Left lung (tissue), 14 donors: ENCODE measurements at places on chromosomes 4 and X. TPM values are rescaled to one million over a fixed set of nuclear protein-coding genes. Genes with fewer than 3 reads are reported as not detected.

DNA sequence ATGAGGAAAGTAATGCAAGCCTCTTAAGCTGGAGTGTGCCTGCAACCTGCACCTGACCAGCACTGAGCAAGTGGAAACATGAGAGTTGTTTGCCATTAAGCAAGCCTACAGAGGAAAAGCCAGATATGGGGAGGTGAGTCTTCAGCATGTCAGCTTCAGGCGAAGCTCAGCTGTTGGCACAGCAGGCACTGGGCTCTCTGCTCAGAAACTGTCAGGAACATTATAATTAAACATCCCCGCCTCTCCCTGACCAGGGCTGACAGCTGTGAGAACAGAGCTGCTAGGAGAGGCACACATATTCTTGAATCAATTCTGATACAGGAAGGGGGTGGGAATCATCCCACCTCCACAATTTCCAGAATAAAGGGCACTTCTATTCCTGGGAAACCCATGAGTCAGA lies 19.0 kb upstream of the DCX start:
- no peak overlapping the region for H3K4me3 ChIP-seq
- H3K4me1 ChIP-seq = no peaks in the 10 kb centered on the region
- no peaks in the 10 kb centered on the region for H3K36me3 ChIP-seq
- H3K27me3 ChIP-seq = peaks cover 7% of the 10 kb centered on the region
- H3K27ac ChIP-seq = no peak overlapping the region

DNA sequence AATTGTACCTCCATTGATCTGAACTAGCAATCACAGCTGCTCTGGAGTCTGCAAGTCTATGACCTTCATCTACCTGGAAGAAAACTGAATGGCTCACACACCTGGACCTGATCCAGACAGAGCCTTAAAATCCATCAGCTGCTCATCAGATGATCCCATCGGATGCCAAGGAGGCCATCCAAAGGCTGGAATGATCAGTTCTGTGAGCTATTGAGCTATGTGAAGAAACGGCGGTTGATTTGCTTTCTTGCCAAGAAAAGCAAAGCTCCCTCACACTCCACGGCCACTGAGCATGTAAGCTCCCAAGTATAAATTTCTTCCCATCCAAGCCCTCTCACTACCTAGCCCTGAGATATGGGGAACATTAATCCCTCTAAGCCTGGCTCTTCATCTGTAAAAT lies 63.1 kb downstream of the RELL1 start:
- H3K27me3 ChIP-seq = no peaks in the 10 kb centered on the region
- no peak overlapping the region for H3K27ac ChIP-seq
- H3K4me1 ChIP-seq = no peaks in the 10 kb centered on the region

DNA sequence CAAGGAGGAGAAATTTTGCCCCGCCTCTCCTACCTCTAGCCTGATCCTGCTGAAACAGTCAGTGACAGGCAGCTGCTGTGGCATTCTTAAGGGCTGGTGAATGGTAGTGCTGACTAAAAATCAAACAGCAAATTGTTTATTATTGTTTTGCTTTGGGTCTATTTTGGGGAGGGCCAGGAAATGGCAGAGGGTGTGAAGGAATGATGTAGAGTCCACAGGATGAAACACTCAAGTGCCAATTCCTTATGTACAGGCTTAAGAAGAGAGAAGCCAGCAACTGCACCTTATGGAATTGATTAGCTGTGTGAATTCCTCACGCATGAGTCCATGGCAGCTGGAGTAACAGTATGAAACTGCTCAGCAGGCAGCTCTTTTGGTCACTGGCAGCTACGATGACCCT lies 39.7 kb downstream of the VEGFC start:
- H3K4me1 ChIP-seq = no peaks in the 10 kb centered on the region
- H3K27ac ChIP-seq = no peak overlapping the region
- no peak overlapping the region for H3K4me3 ChIP-seq
- no peaks in the 10 kb centered on the region for H3K36me3 ChIP-seq
- DNase-seq = no peak
- no peaks in the 10 kb centered on the region for H3K27me3 ChIP-seq

DNA sequence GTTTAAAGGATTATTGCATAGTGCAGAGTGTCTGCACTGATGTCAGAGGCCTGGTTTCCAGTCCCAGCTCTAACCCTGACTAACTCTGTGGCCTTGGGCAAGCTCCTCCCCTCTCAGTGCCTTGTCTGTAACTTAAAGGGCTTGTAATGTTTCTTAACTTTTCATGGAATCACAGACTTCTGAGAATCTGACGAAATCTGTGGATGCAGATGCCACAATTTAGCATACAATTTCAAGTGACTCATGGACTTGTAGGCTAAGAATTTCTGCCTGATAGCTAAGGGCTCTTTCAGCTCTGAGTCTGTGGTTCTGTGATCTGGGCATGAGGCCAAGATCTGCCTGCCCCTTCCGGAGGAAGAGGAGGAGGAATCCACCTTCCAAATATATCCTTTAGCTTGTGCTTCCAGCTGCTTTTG lies 236.9 kb downstream of the AR start:
- no peaks in the 10 kb centered on the region for H3K36me3 ChIP-seq
- H3K27me3 ChIP-seq = no peaks in the 10 kb centered on the region
- H3K4me1 ChIP-seq = peaks cover 7% of the 10 kb centered on the region
- DNase-seq = peak; percentile 29
- H3K4me3 ChIP-seq = no peak overlapping the region

GRCh38 chr4:185244763-185245162 lies 35.4 kb downstream of the SNX25 start:
- H3K27ac ChIP-seq = no peak overlapping the region
- DNase-seq = no peak
- no peaks in the 10 kb centered on the region for H3K36me3 ChIP-seq
- H3K4me3 ChIP-seq = no peak overlapping the region

DNA sequence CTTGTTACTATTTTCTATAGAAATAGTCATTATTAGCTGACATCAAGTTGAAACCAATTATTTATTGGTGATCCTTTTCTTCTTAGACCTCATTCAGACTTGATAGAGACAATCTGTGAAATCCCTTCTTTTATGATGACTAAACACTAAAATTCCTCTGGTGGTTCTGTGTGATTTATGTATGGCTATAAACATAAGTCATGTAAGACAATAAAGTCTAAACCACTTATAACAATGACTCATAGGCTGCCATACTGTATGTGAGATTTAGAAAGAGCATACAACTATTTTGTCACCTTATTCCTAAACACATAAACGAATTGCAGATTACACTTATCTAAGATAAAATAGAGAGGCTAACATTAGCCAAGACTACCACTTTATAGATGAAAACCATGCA lies 101.1 kb upstream of the PRR32 start:
- H3K4me3 ChIP-seq = no peak overlapping the region
- DNase-seq = no peak
- H3K27me3 ChIP-seq = no peaks in the 10 kb centered on the region

GRCh38 chrX:150913511-150913910 lies 15.0 kb upstream of the CD99L2 start:
- no peak for DNase-seq
- no peaks in the 10 kb centered on the region for H3K36me3 ChIP-seq
- no peaks in the 10 kb centered on the region for H3K4me1 ChIP-seq
- H3K4me3 ChIP-seq = no peak overlapping the region

- H3K4me1 ChIP-seq = no peaks in the 10 kb centered on the region
- H3K27ac ChIP-seq = no peak overlapping the region
- DNase-seq = no peak
- H3K4me3 ChIP-seq = no peak overlapping the region
Observed at GRCh38 chr4:8841678-8842268, 29.9 kb downstream of the HMX1 start.

DNA sequence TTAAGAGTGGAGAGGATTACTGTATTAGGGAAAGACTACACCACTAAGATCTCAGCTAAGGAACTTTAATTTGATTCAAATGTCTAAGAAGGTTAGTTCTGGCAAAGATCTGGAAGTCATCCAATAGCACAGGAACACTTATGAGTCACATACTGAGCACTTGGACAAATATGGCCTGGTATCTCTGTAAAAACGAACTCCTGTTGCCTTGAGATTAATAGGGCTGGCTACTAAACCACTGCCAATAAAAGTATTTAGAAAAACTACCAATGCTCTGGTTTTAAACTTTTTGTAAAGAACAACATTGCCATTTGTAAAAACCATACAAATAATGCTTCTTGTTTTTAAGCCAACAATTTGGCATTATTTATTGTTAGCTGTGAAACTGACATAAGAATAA lies 70.5 kb downstream of the SEC24D start:
- peaks cover 18% of the 10 kb centered on the region for H3K4me1 ChIP-seq
- H3K36me3 ChIP-seq = no peaks in the 10 kb centered on the region
- no peak for DNase-seq
- no peaks in the 10 kb centered on the region for H3K27me3 ChIP-seq
- H3K4me3 ChIP-seq = no peak overlapping the region

GRCh38 chrX:70405003-70405402 lies 18.1 kb upstream of the GDPD2 start:
- H3K27me3 ChIP-seq = no peaks in the 10 kb centered on the region
- no peak overlapping the region for H3K4me3 ChIP-seq
- H3K27ac ChIP-seq = no peak overlapping the region
- DNase-seq = no peak
- H3K36me3 ChIP-seq = no peaks in the 10 kb centered on the region
- H3K4me1 ChIP-seq = no peaks in the 10 kb centered on the region

- no peak overlapping the region for H3K27ac ChIP-seq
- H3K4me3 ChIP-seq = no peak overlapping the region
- no peak for DNase-seq
Observed at GRCh38 chrX:2546496-2546895, 45.7 kb upstream of the DHRSX start.

DNA sequence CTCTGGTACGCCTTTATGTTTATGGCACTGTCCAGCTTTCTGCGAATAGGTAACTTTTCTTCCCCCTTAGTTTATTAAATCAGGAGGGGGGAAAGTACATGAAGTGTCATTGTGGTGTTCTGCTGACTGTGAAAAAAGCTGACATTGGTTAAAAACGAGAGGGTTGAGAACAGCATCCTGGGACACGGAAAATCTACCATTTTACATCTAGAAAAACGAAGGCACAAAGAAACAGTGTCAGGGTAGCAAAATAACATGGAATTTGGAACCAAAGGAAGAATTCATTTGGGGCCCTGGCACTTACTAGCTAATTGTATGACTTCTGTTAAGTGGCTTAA lies 1.2 kb upstream of the AMOT start:
- no peak overlapping the region for H3K27ac ChIP-seq
- no peaks in the 10 kb centered on the region for H3K4me1 ChIP-seq
- DNase-seq = no peak
- no peak overlapping the region for H3K4me3 ChIP-seq

GRCh38 chr4:147644471-147644870 lies 27.3 kb downstream of the TMEM184C start:
- no peak overlapping the region for H3K4me3 ChIP-seq
- no peak overlapping the region for H3K27ac ChIP-seq
- H3K27me3 ChIP-seq = no peaks in the 10 kb centered on the region
- DNase-seq = no peak

GRCh38 chrX:49846522-49846921 lies 17.4 kb downstream of the PAGE4 start:
- H3K27ac ChIP-seq = no peak overlapping the region
- no peaks in the 10 kb centered on the region for H3K36me3 ChIP-seq
- no peaks in the 10 kb centered on the region for H3K4me1 ChIP-seq
- H3K27me3 ChIP-seq = no peaks in the 10 kb centered on the region
- no peak for DNase-seq

GRCh38 chr4:72430050-72430449 lies 139.0 kb downstream of the ADAMTS3 start:
- H3K4me1 ChIP-seq = no peaks in the 10 kb centered on the region
- DNase-seq = no peak
- H3K4me3 ChIP-seq = no peak overlapping the region
- H3K36me3 ChIP-seq = no peaks in the 10 kb centered on the region
- H3K27me3 ChIP-seq = no peaks in the 10 kb centered on the region

DNA sequence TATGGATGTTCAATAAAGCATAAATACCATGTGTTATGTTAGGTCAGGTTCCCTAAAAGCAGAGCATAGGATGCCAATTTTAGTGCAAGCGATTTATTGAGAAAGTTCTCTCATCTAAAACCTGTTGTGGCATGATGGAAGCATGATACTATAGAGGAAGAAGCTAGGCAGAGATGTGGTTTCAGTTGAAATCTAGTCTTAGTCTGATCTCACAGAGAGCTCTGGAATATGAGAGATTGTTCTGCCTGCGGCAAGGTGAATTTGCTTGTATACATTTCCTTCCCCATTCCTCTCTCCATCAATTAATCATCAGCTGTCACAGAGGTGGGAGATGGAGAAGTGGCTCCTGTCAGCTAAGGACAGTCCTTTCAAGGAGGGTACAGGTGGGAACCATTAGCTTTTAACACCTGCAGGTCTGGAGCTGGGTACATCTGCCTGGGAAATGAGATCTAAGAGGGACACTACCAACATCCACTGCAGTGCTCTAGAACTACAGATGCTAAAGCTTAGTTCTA lies 252.4 kb downstream of the CFAP299 start:
- DNase-seq = no peak
- H3K4me3 ChIP-seq = no peak overlapping the region
- no peaks in the 10 kb centered on the region for H3K27me3 ChIP-seq
- H3K4me1 ChIP-seq = no peaks in the 10 kb centered on the region
- H3K27ac ChIP-seq = no peak overlapping the region
- no peaks in the 10 kb centered on the region for H3K36me3 ChIP-seq

DNA sequence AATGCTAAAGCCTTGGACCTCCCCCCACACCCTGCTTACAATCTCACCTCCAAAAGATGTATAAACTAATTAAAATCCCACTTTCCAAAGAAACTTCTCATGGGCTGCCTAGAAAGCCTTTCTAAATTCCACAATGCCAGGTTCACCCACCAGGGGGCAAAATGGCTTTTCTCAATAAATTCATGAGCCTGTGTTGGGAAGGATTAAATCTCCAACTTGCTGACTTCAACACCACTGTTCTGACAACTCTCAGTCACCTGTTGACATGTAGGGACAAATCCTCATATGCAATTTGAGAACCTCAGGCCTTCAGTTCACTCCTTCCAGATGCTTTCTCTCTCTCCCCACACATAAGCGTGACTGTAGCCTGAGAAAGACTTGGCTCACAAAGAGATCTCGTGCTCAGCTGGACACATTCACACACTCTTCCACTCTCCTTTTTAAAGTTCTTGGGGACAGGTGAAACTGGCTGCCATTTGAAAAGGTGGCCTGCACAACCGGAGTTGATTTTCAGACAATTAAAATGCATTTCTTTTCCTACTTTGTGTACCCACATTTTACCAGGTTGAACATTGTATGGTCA lies 88.6 kb upstream of the PRPS2 start:
- no peak for DNase-seq
- no peaks in the 10 kb centered on the region for H3K36me3 ChIP-seq
- H3K27me3 ChIP-seq = no peaks in the 10 kb centered on the region
- H3K27ac ChIP-seq = no peak overlapping the region
- H3K4me3 ChIP-seq = no peak overlapping the region

Gene IL3RA
- polyA plus RNA-seq = 26.4 TPM

Gene GC
- polyA plus RNA-seq = not detected

Gene ZFX
- polyA plus RNA-seq = 32.4 TPM

Gene EXOC1L
- not detected for polyA plus RNA-seq

Gene CLRN2
- 0.20 TPM for polyA plus RNA-seq

Gene PCDH18
- 97.0 TPM for polyA plus RNA-seq

Gene CTAG2
- polyA plus RNA-seq = not detected

Gene CT45A7
- not detected for polyA plus RNA-seq

Gene INPP4B
- polyA plus RNA-seq = 7.3 TPM

Gene KLKB1
- polyA plus RNA-seq = 3.1 TPM

Gene UTP3
- polyA plus RNA-seq = 30.4 TPM
